ENCODE measurements at places on chromosomes 7 and 10.

DNA sequence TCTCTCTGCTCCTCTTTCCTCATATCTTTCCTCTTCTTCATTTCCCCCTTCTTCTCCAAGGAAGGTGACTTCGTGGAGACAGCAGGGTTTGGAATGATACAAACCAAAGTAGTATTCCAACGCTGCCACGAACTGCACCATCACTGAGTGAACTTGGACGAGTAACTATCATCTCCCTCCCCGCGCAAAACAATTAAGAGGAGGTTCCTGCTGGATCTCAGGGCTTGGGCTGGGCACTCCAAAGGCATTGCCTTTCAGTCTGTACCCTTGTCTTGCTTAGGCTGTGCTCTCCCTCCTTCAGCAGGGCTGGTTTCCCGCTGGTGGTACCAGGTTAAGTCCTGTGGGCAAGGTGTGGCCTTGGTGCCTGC lies 790 bp upstream of the PITX3 start:
- no peak for DNase-seq

GRCh38 chr7:100490483-100491191 lies 6.9 kb downstream of the NYAP1 start:
- DNase-seq, result no peak

GRCh38 chr7:156518466-156518865 lies 122.1 kb upstream of the RNF32 start:
- no peak for DNase-seq

DNA sequence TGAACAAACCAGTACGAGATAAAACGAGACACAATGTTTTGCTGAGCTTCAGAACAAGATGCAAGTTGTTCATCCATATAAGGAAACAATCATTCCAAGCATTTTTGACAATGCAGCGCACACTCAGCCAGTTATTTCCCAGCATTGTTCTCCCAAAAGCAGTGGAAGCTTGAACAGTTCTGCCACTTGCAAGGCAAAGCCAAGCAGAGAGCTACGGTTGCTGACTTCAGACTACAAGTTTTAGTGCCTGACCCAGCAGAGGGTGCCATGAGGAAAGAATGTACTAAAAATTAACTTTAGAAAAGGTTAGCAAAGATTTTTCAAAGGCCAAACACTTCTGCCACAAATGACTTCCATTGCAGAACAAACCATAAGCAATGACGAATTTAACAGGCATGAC lies 152.5 kb downstream of the SLC25A13 start:
- no peak for DNase-seq
